ENCODE measurements at places on chromosomes 5 and 9.

DNA sequence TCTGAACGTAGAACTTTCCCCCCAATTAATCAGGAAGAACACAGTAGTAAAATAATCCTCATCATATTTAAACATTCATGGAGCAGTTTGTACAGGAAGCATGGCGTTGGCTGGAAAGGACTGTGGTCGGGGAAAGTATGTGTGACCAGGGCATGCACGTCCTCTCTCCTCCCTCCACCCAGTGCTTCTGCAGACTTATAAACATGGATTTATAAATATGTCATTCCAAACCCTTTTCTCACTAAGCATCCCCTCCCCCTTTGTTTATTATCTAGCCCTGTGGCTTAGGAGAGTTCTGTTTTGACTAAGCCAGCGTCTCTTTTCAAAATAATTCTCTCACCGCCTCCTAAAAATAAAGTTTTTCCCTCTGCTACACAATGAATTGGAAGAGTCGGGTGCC is 70.4 kb upstream of the DAP start:
- no peak for DNase-seq

- no peak for DNase-seq
Observed at GRCh38 chr5:109929911-109930310, 240.2 kb downstream of the MAN2A1 start.

DNA sequence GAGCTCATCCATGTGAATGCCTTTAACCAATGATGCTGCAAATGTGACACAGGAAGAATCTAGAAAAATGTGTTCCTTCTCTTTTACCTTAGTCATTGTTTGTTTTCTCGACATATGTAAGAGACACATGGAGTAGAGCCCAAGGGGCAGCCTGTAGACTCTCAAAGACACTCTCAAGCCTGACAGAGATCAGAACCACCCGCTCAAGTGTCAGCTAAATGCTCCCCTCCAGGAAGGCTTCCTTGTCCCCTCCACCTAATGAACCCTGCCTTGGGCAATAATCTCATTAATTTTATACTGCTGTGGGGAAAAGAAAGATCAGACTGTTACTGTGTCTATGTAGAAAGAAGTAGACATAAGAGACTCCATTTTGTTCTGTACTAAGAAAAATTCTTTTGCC is 157.4 kb downstream of the MUSK start:
- no peak for DNase-seq

GRCh38 chr9:124623966-124624734 is 117.0 kb upstream of the NR5A1 start:
- no peak for DNase-seq

DNA sequence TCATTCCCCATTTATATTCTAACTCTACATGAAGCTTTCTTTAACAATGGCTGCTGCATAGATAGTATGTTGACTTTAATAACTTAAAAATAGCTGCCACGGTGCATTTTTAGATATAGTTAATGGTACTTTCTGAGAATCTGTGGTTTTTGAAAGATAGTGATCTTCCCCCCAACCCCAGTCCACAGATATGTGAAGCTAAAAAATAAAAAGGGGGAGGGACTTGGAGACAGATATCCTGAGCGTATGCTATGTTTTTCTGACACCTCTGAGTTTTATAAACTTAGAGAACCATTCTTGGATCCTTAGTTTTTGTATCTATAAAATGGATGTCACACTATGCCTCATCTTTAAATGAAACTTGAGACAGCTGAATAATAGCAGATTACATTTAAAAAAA is 120.5 kb downstream of the SNX18 start:
- DNase-seq, result no peak

DNA sequence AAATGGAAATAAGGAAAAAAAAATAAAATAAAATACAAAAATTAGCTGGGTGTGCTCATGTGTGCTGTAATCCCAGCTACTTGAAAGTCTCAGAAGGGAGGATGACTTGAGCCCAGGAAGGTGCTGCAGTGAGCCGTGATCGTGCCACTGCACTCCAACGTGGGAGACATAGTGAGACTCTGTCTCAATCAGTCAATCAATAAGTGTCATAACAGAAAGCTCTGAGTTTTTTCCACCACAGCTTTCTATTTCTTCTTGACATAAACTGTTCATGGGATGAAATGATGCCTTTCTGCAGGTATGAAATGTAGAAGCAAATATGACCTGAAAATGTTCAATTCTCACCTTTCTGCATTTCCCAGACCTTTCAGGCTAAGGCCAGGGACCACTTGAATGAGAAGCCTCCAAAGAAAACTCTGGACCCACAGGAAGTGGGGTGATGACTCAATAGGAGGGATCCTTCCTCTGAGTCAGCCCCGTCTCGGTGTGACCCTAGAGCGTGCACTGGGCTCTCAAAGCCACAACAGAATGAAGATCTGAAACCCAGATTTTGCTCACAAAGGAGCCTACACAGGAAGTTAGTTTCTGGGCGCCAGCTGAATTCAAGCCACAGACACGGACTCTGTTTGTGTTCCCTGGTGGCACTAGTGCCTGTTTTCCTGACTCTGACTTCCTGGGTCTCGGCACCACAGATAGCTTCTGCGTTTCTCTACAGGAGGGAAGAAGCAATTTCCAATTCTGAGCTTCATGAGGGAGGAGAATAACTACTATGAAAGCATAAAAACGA is 62.0 kb downstream of the ANKH start:
- no peak for DNase-seq

DNA sequence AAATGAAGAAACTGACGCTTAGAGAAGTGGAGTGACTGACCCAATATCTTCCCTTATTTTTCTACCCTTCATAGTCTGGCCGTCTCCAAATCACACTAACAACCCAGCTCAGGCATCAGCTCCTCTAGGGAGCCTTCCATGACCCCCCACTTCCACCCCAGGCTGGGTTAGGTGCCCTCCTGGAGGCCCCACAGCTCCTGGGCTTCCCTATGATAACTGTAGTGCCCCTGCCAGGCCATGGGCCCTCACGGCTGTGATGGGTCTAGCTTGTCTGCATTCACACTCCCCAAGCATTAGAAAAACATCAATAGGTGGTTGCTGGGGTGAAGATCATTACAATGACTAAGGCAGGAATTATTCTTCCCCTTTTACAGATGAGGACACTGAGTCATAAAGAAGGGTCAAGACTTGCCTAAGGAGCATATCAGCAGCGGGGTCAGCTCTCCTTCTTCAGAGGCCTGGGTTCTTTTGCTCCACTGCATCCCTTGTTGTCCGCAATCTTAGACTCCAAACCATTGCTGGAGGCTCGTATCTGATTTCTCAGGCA is 7.3 kb downstream of the CORO2A start:
- DNase-seq, result no peak

DNA sequence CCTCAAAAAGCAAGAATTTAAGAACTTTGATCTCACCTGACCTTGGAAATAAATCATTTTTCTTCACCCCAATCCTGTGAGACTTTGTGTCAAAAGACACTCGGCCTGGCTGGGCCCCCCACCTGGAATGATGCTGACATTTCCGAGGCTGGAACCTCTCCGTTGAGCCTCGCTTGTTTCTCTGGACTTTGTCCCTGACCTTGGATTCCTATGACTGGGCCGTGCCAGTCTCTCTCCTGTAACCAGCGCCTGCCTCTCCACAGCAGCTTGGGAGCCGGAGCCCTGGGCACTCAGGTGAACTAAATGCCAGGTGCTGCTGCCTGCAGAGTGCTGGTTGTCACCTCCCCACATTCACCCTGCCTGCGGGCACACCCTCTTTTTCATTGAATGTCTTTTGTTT is 62.7 kb downstream of the RETREG1 start:
- DNase-seq, result no peak

DNA sequence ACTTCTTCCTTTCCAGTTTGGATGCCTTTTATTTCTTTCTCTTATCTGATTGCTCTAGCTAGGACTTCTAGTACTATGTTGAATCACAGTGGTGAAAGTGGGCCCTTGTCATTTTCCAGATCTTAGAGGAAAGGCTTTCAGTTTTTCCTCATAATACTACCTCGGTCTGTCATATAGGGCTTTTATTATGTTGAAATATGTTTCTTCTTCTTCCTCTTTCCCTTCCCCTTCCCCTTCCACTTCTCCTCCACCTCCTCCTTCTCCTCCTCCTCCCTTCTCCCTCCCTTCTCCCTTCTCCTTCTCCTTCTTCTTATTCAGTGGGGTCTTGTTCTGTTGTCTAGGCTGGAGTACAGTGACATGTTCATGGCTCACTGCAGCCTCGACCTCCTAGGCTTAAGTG is 9.2 kb upstream of the TERT start:
- DNase-seq, result no peak

All from HEK293T (cell line).